Neuronal stem cell (in vitro differentiated cells): ENCODE measurements at places on chromosomes 4 and X.

DNA sequence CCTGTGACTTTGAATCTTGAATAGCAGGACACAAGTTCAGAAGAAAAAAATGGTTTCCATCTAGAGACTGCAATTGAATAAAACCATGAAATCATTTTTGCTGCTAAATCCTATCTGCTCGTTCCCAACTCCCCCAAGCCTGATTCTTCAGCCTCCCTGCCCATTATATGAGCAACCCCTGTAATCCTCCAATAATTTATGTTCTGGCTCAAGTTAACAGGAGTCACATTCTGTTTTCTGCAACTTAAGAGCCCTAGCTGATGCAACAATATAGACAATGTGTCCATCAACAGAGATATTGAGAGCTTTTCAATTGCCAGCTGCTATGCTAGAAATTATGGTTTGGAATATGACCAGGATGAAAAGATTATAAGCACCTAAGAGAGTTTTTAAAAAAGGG lies 84.1 kb downstream of the LDB2 start:
- no peak for DNase-seq

DNA sequence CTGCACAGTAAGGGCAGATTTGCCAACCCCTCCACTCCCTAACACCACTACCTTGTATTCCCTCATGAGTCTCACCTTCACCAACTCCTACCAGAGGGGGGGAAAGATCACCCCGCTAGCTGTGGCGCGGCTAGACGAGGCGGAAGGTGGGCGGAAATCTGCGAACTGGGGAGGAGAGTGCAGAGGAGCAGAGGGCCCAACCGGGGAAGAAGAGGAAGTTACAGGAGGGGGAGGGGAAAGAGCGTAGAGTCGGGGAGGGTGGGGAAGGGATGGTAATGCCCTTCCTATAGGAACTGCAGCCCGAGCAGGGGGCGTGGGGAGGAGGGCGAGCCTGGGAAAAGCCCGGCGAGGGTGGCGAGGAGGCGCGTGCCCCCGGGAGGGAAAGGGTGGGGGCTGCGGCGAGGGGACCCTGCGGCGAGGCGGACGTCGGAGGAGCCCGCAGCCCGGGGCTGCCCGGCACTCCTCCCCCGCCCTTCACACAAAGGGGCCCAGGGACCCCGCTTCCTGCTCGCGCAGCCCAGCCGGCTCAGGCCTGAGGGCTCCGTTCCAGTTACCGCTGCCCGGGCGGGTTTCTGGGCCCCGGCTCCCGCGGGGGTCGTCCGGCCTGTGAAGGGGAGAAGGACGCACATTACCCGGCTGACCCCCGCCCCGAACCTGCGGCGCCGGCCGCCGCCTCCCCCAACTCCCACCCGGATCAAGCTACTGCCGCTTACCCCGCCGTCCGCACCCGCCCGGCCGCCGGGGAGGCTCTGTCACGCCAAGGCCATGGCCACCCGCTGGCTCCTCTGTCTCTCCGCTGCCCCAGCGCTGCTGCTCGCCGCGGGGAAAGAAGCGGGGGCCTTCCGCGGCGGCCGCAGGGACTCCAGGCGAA lies 1.8 kb downstream of the RAP2C start:
- peak; percentile 49 for DNase-seq

DNA sequence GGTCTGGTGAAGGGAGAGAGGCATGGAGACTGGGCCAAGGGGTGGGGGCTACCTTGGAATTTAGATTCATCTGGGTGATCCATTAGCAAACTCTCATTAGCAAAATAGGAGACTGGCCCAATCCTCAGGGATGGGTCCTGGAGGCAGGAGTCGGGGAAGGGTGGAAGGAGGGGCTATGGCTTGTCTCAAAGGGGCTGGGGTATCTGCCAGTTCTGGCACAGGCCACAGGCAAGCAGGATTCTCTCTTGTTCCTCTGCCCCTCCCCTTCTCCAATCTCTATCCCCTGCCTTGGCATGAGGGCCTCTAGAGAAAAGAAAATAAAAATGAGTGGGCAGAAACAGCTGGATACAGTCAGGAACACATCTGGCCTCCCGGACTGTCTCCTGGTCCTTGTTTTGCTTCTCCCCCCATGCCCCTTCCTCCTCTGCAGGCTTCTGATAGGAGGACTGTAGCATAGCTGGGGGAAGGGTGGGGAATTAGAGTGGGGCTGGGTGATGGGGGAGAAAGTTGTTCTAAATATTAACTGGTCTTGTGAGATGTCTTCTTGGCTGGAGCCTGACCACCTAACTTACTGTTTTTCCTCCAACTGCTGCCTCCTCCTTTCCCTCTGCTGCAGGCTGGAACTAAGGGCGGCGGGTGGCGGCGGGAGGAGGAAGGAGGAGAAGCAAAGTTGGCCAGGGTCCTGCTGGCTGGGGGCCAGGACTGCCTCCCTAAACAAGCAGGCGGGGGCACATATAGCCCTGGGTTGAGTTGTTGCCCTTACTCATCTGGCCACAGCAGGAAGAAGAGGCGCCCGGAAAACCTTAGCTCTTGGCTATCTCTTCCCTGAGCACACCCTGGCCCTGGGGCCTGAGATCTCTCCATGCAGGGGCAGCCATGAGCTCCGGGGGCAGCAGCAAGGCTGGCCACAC lies 53.3 kb upstream of the LAS1L start:
- no peak for DNase-seq

GRCh38 chrX:75596178-75596577 lies 73.3 kb upstream of the ZDHHC15 start:
- DNase-seq, result no peak

GRCh38 chr4:179530958-179531357 lies 2088.7 kb upstream of the AGA start:
- no peak for DNase-seq

DNA sequence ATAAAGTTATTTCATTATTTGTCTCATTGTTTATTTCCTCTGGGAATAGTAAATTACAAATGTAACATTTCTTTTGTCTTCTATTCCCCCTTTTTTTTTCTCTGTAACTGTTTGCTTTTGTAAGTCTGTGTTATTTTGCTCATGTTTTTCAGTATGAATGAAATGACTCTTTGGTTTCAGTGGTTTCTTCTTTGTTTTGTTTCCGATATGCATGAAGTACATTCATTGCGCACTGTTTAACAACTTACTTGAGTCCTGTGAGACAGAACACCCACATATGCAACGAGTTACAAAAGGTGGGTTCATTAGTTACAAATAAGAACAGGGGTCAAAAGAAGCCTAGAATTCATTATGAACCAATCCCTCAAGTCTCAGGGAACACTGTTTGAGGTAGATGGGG lies 175.0 kb upstream of the UGT8 start:
- no peak for DNase-seq

GRCh38 chr4:88731381-88731780 lies 33.8 kb upstream of the NAP1L5 start:
- no peak for DNase-seq

GRCh38 chr4:102551958-102552565 lies 50.9 kb downstream of the NFKB1 start:
- DNase-seq, result no peak

GRCh38 chr4:175143116-175143515 lies 225.0 kb downstream of the ADAM29 start:
- DNase-seq, result no peak

- no peak for DNase-seq
These were observed 231.7 kb downstream of the FBXW7 start for GRCh38 chr4:152304220-152304619.

DNA sequence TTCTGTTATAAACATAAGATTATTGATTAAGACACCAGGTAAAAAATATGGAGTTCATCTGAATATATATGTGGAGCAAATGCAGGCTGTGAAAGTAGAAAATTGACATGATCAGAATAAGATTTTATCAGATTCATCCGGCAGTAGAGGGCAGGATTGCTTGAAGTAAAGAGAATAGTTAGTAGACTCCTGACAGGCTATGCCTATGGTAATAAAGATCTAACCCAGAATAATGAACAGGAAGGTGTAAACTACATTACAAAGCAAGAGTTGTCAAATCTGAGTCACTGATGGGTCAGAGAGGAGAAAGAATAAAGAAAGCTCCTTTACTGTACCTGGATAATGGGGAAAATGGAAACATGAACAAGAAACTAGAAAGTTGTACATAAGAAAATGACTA lies 20.8 kb upstream of the TMEM184C start:
- DNase-seq, result no peak

DNA sequence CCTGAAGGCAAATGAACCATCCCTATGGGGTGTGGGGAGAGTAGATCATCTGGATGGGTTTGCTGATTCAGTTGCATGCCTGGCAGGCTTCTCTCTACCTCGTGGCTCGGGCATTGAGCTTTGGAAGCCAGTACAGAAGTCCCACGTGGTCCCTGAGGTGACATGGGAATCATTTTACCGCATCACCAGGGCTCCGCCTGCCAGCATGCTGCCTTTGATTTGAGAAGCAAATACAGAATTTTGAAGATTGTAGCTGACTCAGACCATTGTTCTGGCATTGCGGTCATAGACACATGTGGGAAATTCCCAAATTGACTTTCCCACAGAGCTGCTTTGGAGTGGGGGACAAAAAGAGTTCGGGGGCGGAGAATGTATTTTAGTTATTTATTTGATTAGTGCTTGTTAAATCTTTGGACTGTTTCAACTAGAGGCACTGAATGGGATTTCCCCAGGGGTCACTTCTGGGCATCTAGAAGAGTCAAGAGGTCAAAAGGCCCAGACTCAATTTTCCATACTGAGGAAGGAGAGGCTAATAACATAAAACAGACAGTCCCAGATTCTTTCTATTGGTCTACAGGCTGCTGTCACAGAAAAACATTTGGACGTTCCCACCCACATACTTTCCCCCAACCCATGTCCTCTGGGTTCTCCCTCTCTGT lies 79.3 kb downstream of the NHSL2 start:
- no peak for DNase-seq

GRCh38 chr4:83389756-83390505 lies 55.3 kb upstream of the HPSE start:
- DNase-seq, result no peak

GRCh38 chr4:153747406-153747955 lies 12.3 kb downstream of the RNF175 start:
- no peak for DNase-seq

DNA sequence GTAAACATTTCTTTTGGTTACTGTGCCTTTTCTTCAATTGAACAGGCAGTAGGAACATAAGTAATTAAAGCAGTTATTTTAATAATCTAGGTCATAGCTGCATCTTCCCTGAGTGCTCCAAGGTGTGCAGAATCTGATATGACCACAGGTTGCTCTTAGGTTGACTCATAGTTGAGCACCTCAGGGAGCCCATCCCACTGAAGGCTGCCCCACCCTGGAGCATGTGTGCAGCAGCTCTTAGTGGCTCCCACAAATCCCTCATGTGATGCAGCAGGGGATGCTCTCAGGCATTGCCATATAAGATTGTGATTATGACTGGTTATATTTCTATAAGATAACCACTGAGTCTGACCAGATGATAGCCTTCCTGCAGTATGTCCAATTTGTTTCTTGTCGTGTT lies 72.3 kb downstream of the ZNF518B start:
- DNase-seq, result no peak

DNA sequence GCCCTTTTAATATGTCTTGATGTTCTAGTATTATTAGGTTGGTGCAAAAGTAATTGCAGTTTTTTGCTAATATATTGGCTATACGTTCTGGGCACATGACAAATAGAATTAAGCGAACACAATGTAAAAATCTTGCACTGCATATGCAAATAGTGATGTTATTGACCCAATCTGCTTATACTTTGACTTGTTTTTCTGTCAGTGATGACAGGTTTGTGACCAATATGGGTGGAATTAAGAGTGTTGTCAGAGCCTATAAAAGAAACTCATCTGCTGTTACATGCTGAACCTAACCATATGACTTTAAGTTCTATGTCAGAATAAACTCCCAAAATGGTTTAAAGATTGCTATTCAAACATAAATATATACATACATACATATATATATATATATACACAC lies 30.7 kb upstream of the HPGD start:
- no peak for DNase-seq

DNA sequence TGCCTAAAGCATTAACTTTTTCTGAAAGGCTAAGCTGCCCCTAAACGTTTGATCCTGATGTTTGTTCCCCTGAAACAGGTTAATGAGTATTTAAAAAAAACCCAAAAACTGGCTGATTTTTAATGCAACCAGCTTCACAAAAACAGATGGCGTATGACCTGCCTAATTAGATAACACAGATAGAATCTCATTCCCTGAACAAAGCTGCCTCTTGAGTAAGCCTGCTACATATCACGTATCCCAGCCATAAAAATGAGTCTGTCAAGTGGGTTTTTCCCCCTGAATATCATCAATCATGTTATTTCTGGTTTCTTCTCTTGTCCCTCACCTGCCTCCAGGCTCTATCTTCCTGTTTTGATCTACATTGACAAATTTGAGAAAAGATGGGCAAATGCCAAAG lies 154.2 kb upstream of the FAM9B start:
- DNase-seq, result no peak

- DNase-seq, result no peak
These were observed 84.6 kb downstream of the SYNPO2 start for GRCh38 chr4:118973295-118973694.

DNA sequence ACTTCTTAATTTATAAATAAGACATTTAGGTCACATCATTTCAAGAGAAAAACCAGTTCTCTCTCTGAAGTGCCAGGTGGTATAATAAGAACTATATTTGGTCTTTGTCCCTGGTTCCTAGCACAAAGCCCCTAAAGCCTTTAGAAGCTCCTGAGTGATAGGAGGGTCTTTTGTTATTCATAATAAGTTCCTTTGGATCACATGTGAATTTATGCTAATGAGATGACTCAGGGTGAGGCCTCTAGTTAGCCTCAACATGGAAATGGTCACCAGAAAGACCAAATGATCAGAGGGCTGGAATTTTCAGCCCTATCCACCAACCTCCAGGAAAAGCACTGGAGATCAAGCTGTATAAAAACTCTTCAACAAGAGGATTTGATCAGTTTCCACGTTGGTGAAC lies 68.1 kb upstream of the BLTP1 start:
- DNase-seq, result no peak

DNA sequence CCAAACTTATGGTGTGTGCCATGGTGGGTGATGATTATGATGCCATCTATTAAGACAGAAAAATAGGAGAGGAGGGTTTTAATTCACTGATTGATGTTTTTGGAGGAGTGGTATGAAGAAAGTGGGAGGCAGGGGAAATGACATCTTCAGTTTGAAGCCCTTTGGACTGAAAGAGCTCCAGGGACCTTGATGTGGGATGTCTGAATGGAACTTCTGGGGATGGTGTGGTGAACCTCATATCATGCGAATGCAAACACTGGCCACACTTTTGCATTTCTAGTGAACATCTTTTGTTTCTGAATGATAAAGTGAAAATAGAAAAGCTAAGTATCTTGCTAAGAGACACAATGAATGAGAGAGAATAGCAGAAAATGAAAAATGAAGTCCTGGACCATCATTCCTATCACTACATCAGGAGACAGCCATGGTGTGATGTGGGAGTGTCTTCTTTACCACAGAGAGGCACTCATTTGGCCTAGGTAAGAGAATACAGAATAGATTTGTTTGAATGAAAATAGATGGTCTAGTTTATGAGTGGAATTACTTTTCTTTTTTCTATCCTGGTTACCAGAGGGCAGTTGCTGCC lies 123.5 kb downstream of the ZNF827 start:
- DNase-seq, result no peak
